ENCODE measurements at places on chromosomes 5 and 9.

DNA sequence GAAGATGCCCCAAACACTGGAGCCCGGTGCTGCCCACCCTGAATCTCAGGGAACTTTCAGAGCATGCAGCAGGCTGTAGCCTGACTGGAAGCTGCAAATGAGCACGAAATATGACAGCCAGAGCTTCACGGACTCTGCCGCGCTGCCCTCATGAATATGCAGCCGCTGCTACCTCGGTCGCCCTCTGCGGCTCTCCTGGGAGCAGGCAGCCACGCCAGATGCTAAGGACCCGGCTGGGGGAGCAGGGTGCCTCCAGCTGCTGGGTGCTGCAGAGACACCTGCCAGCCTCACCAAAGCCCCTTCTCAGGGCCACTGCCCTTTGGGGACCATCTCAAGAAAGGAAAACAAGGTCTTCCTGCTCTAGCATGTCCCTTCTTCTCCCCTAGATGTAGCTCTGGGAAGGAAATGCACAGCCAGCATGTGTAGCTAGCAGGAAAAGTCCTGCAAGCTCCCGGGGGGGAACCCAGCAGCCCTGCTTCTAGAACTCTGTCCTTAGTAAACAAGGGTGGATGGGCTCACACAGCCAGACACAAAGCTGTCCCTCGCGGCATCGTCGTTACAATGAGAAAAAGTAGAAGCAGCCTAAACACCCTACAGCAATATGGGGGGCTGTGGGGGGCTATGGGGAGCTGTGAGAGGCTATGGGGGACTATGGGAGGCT lies 56.8 kb upstream of the OLFM1 start:
- no peak for DNase-seq

- no peak for DNase-seq
Observed at GRCh38 chr9:109040571-109040970, 27.3 kb upstream of the CTNNAL1 start.

DNA sequence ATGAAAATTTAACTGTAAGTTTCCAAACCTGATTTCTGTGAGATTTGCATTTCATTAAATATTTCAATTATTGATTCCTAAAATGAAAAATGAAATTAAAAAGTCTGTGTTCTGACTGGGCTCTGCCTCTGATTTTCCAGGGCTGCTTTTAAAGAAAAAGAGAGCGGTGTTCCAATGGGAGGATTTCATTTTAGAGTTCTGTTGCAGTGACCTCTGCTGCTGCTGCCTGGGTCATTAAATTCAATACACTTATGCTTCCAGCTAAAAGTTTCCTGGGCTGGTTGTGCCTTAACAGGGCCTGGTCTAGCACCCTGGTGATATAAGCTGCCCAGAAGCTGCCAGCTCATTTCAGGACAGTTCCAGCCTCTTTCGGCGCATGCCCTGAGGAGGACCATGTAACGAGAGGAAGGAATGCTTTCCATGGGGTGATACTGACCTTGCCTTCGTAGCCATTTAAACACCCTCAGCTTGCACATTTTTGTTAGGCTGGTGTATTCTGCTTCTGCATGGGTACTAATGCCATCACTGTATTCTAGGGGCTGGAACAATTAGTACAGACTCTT lies 93.3 kb downstream of the TMEM174 start:
- DNase-seq, result no peak

DNA sequence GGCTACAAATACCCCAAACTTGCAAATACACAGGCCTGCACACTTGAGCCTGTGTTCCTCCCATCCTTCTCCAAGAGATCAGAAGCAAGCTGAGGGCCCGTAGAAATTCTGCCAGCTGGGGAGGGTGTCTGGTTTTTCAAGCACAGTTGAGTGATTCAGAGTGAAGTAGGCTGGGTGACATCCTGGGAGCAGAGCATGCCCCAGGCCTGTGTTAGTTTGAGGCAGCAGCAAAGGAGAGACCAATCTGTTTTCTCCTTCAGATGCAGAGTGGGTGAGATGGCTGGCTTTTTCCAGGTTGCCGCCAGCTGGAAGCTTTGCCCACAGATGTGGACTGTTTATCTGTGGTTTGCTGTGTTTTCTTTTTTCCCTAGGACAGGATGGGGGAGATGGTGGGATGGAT lies 63.1 kb downstream of the RCL1 start:
- peak; percentile 60 for DNase-seq

GRCh38 chr5:74426506-74426905 lies 214.0 kb downstream of the ENC1 start:
- no peak for DNase-seq

DNA sequence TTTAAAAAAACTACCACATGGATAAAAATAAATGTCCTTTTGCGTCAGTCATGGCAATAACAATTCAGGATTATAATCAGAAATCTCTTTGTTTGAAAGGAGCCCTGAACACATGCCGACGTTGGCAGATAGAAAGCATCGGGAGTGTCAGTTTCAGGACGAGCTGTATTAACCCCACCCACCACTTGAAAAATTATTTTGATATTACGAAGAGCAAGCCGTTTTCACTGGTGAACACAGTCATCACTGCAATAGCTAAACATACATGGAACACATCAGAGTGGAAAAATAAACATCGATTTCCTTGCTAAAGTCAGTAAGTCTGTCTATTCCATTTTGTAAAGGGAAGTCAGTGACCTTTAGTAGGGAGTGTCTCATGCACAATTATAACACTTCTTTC lies 266.4 kb upstream of the FBXL7 start:
- no peak for DNase-seq

- no peak for DNase-seq
Observed at GRCh38 chr5:58235299-58235698, 224.6 kb downstream of the PLK2 start.

GRCh38 chr5:119420169-119420568 lies 32.1 kb upstream of the HSD17B4 start:
- DNase-seq, result no peak

- DNase-seq, result no peak
Observed at GRCh38 chr5:66337626-66338226, 193.6 kb downstream of the SREK1 start.

GRCh38 chr9:78015241-78015640 lies 16.4 kb downstream of the GNAQ start:
- DNase-seq, result no peak

DNA sequence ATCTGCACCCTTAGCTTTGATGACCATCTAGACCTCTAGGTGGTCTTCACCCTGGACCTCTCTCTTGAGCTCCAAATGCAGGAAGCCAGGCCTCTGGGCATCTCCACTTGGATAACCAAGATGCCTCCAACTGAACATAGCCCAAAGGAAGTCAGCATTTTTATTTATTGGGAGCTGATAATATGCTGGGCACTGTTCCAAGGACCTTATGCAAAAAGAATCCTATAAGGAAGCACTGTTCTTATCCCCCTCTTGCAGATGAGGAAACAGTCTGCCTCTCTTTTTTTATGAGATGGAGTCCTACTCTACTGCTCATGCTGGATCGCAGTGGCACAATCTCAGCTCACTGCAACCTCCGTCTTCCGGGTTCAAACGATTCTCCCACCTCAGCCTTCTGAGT lies 219.9 kb downstream of the CDK5RAP2 start:
- no peak for DNase-seq

DNA sequence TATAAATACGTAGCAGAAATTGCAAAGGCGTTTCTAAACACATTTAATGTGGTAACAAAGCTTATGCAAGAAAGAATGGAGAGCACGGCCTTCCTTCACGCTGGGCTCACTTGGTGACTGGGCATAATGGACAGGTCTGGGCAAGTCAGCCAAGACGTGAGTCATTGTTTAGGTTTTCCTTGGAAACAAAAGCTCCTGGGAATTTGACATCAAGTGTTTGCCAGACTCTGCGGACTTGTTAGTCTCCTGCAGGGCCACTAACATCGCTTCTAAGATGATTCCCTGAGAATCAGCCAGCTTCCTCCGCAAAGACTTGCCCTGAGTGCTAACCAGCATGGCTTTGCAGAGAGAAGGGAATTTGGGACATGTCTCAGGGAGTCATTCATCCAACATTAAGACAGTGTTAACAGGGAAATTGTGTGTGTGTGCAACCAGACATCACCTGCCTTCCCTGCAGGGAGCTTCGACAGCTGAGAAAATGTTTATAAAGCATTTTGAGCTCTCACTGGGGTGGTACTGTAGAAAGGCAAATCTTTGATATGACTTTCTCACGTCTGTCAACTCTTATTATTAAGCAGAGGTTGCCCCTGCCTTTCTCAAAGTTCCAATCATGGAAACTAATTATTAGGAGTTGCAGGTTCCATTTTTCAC lies 182.5 kb downstream of the NTRK2 start:
- DNase-seq, result no peak

GRCh38 chr9:111943200-111943599 lies 46.6 kb downstream of the UGCG start:
- no peak for DNase-seq

GRCh38 chr9:119005162-119005561 lies 364.1 kb downstream of the BRINP1 start:
- no peak for DNase-seq
